ENCODE measurements at places on chromosomes 3 and 15.

GRCh38 chr3:140152851-140153639 lies 218.1 kb downstream of the CLSTN2 start:
- no peak for DNase-seq

- DNase-seq = no peak
These were observed 928.1 kb downstream of the ROBO1 start for GRCh38 chr3:78839693-78840092.

DNA sequence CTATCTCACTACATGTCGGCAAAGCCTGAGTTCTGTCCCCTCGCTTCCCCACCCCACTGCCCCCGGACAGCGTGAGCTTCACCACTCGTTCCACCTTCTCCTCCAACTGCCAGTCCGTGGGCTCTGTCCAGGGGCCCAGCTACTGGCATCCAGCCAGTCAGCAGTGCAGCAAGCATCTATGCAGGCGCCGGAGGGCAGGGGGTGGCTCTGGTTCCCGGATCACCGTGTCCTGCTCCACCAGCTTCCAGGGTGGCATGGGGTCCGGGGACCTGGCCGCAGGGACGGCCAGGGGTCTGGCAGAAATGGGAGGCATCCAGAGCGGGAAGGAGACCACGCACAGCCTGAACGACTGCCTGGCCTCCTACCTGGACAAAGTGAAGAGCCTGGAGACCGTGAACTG lies 20.4 kb downstream of the CMTM8 start:
- no peak for DNase-seq

DNA sequence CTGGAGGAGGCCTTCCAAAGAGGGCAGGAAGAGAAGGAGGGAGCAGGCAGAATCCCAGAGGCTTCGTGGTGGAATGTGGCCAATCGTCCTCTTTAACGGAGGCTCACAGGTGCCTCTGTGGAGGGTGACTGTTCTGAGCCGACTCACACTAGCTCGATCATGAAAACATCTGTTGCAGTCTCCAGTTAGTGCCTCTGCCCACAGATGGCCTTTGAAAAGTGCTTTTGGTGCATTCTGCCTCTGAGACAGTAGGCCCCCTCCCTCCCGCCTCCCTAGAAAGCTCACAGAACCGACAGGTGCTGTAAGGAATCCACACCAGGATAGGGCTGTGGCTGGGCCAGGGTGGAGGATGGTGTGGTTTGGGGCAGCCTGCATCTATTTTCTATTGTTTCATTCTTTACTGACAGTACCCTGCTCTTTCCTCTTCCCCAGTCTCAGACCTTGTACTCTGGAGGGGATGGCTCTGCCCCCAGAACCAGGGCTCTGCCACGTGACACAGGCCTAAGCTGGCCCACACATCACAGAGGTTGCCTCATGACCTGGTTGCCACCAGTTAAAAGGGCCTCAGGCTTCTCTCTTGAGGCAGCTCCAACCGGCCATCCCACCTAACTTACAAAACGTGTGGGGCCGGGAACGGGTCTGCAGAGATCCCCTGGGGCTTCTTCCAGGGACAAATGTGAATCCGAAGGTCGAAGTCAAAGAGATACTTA lies 27.2 kb upstream of the PIGZ start:
- DNase-seq = no peak

- DNase-seq = no peak
These were observed 27.6 kb downstream of the FBXW12 start for GRCh38 chr3:48399387-48400172.

DNA sequence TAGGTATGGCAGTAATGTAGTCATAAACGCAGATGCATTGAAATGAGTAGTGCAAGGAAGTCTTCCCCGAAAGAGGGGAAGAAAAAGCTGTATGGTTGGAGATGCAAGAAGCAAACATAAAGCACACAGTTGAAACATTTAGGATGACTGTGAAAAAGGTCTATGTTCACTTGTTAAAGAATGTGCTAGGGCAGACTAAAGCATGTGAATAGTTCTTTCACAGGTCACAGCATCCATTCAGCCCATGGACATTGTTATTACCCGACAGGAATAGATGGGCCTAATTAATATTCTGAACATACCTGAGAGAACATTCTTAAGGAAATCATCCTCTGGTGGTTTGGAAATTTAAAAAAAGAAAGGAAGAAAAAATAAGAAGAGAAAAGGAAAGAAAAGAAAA lies 595.2 kb downstream of the ZIC1 start:
- no peak for DNase-seq

DNA sequence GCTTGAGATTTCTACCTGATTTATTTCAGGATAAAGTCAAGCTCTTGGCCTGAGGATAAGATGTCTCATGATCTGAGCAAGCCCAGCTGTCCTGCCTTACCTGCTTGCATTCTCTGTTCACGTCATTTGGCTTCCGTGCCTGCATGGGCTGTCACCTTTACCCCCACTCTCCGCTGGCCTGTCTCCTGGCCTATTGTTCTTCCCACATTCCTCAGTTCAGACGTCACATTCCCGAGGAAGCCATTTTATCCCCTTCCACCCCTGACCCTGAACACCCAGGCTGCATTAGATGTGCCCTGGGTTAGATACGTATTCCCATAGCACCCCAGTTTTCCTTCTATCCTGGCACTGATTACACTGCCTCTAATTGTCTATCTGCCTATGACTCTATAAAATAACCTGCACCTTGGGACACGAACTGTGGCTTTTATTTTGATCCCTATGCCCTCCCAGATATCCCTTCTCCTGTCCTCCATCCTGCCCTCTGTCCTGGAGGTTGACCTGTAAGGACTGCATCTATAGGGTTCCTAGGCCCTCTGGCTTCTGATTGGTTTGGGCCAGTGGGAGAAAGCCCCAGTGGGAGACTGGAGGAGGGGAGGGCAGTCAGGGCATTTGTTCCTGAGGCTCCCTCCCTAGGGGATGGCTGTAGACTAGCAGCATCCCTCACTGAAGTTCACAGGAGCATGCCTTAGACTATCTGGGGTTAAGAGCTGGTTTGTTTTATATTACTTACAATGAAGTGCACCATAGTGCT lies 19.2 kb upstream of the UBE2Q2 start:
- no peak for DNase-seq

GRCh38 chr3:143360244-143360643 lies 240.7 kb downstream of the CHST2 start:
- DNase-seq = no peak

- DNase-seq = no peak
These were observed 25.5 kb downstream of the FAN1 start for GRCh38 chr15:30929064-30929669.

DNA sequence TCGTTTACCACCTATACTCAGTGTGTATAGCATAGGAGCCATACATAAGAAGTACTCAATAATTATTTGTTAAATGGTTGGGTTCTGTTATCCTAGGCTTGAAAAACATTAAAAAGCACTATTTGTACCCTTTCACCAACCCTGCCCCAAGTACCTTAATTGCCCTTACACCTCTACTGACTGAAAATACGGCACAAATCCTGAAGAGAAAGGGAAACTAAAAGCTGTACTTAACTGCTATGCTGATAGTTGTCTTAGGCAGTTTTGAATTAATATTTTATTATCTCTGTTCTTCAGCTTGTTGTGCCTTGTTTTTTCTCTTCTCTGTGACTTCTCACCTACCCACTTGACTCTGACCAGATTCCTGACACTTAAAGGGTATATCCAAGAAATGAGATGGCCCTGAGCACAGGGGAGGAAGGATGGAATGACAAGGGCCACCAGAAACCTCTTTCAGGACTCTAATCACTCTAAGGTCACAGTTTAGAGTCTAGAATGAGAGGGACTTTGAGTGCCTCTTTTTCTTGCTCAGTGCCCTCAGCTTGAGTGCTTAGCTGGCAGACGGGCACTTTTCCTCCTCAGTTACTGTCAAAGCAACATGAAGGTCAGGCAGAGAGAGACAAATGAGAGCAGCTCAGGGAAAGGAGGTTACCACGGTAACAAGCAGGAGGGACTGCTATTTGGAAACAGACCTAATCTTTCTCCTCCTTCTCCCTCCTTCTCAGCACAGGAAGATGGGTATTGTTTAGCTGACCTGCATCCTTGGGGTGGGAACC lies 136.5 kb downstream of the ZNF609 start:
- no peak for DNase-seq

- DNase-seq = no peak
These were observed 14.4 kb upstream of the CMTM8 start for GRCh38 chr3:32224016-32224516.

- DNase-seq = no peak
These were observed 195.7 kb downstream of the AGBL1 start for GRCh38 chr15:86275361-86275760.

DNA sequence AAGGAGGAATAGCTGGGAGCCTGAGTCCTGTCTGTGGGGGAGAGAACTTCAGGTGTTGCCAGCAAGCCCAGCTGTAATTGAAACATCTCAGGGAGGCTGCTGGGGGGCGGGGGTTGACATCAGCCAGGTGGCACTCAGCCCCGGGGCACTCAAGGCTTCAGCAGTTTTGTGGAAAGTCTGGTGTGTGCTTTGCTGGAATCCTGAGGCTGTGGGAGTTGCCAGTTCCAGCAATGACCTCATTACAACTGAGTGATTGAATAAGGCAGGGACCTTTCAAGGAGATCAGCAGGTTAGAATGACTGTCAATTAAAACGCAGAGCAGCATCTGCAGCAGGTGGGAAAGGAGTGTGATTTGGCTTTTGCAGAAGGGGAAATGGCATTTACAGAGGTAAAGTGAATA lies 75.7 kb downstream of the FAM43A start:
- no peak for DNase-seq

- DNase-seq = no peak
These were observed 13.4 kb upstream of the NR2F2 start for GRCh38 chr15:96316953-96317629.

- DNase-seq = no peak
These were observed 52.8 kb downstream of the DHX30 start for GRCh38 chr3:47855461-47856383.

GRCh38 chr3:146322216-146322817 lies 71.4 kb upstream of the PLSCR4 start:
- DNase-seq = no peak

DNA sequence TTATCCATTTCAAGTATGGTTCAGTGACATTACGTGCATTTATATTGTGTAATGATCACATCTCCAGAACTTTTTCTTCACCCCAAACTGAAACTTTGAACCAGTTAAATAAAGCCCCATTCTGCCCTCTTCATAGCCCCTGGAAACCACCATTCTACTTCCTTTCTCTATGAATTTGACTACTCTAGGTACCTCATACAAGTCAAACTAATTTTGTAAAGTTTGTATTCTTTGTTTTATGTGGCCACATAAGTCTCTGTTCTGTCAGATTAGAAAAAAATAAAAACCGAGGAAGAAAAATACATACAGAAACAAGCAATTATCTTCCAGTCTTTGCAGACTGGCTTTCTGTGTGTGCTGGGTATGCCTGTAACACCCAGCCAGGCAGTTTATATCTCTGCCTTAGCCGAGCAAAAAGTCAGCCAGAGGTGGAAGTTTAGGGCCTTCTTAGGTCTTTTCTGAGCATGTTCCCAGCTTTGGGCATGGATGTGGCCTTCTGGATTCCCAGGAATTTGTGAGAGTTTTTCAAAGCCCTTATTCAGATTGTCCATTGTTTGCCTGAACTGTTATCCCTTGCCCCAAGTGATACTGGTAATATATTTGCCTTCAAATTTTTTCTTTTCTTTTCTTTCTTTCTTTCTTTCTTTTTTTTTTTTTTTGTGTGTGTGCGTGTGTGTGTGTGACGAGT lies 6.0 kb upstream of the GRAMD1C start:
- no peak for DNase-seq

GRCh38 chr15:88905576-88905975 lies 7.6 kb downstream of the MFGE8 start:
- DNase-seq = no peak

GRCh38 chr15:41238100-41238499 lies 7.0 kb downstream of the CHP1 start:
- no peak for DNase-seq

GRCh38 chr3:187265461-187265955 lies 26.0 kb downstream of the MASP1 start:
- no peak for DNase-seq

DNA sequence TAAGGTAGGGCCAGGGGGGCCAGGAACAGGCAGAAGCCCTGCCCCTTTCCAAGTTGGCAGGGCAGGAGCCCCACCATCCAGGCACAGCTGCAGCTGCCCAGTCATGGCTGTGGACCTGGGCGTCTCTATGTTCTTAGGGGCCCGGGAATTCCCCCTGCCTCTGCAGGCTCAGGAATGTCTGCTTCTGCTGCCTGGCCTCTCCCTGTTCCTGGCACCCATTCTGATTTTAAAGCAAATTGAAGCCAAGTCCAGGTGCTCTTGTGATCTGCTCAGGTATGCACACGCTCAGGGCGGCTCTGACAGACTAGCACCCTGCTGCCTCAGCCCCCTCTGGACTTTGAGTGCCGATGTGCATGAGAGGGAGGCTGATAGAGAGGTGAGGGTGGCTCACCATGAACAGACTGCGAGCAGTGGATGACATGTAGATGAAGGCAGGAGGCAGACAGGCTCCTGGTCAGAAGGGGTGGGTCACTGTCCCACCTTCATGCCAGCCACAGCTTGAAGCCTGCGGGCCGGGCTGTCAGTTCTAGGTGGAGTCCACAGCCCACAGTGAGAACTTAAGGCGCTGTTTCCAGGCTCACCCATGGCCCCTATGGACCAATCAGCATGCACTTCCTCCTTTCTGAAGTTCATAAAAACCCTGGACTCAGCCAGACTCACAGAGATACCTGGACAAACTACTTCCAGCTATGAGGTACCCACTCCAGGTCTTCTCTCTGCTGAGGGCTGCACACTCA lies 747.8 kb upstream of the GBE1 start:
- no peak for DNase-seq
